ENCODE measurements at places on chromosomes 7 and 10. TPM values are rescaled to one million over a fixed set of nuclear protein-coding genes. Genes with fewer than 3 reads are reported as not detected.

- no peak for DNase-seq
- no peak overlapping the region for H3K4me3 ChIP-seq
- H3K36me3 ChIP-seq: no peaks in the 10 kb centered on the region
- H3K27me3 ChIP-seq: no peaks in the 10 kb centered on the region
Observed at GRCh38 chr7:569996-570800, 50.6 kb upstream of the PDGFA start.

GRCh38 chr7:15236952-15237351, 324.9 kb downstream of the AGMO start:
- H3K36me3 ChIP-seq: no peaks in the 10 kb centered on the region
- no peak for DNase-seq
- no peaks in the 10 kb centered on the region for H3K27me3 ChIP-seq
- no peak overlapping the region for H3K27ac ChIP-seq
- no peak overlapping the region for H3K4me3 ChIP-seq
- no peaks in the 10 kb centered on the region for H3K4me1 ChIP-seq

DNA sequence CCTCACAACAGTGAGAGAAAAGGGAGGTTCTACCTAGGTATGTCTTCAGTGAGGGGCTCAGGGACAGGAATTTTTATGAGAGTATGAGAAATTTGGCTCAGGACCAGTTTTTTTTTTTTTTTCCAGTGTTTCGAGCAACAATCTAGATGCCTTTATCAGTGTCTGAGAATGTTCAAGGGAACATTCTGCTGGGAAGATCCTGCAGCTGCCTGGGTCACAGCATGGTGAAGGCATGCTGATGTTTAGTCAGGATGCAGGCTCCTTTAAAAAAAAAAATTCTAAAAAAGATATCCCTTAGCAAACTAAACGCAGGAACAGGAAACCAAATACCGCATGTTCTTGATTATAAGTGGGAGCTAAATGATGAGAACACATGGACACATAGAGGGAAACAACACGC, 31.0 kb downstream of the SBDS start:
- H3K4me1 ChIP-seq: no peaks in the 10 kb centered on the region
- peak overlapping the region; percentile 34 for H3K27ac ChIP-seq
- H3K27me3 ChIP-seq: no peaks in the 10 kb centered on the region
- no peaks in the 10 kb centered on the region for H3K36me3 ChIP-seq

DNA sequence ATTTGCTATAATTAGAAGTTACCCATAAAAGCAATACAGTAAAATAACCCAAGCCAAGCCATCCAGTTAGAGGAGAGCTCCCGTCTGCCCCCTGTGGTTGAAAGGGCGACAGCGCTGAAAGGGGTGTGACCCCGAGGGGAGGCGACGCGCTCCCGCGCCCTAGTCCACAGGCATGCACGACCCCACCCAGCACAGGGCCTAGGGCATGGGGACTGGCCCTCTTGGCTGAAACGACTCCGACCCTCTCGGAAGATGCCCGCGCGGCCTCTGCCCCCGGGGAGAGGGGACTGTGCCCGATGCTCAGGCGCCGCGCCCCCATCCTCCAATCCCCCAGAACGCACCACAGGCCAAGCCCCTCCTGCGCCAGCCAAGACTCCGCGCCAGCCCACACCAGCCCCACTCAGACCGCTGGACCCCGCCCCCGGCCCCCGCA, 64.0 kb downstream of the CSGALNACT2 start:
- peaks cover 6% of the 10 kb centered on the region for H3K4me1 ChIP-seq
- H3K4me3 ChIP-seq: peak overlapping the region; percentile 18
- H3K27ac ChIP-seq: no peak overlapping the region
- peak; percentile 61 for DNase-seq
- H3K36me3 ChIP-seq: no peaks in the 10 kb centered on the region
- no peaks in the 10 kb centered on the region for H3K27me3 ChIP-seq

DNA sequence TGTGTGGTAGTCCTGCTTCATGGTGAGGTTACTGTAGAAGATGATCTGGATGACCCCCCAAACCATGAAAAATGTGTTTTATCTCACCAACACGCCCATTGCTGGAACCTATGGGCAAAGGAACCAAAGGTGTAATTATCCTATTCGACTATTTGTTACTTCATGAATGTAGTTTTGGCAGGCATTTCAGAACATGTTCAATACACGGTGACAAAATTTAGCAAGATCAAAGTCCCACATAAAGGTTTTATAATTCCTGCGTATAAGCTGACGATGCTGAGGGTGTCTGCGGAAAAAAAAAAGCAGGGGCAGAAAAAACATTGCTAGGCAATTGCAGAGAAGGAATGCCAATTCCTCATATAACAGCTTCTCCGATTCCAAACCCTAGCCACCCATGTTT, 13.3 kb downstream of the RAPGEF5 start:
- H3K4me1 ChIP-seq: peaks cover 22% of the 10 kb centered on the region
- H3K4me3 ChIP-seq: no peak overlapping the region
- H3K27me3 ChIP-seq: no peaks in the 10 kb centered on the region
- no peaks in the 10 kb centered on the region for H3K36me3 ChIP-seq
- H3K27ac ChIP-seq: no peak overlapping the region

GRCh38 chr10:6033954-6034353, 28.2 kb downstream of the IL2RA start:
- no peaks in the 10 kb centered on the region for H3K4me1 ChIP-seq
- H3K27me3 ChIP-seq: no peaks in the 10 kb centered on the region
- no peak overlapping the region for H3K4me3 ChIP-seq
- DNase-seq: no peak
- no peaks in the 10 kb centered on the region for H3K36me3 ChIP-seq

DNA sequence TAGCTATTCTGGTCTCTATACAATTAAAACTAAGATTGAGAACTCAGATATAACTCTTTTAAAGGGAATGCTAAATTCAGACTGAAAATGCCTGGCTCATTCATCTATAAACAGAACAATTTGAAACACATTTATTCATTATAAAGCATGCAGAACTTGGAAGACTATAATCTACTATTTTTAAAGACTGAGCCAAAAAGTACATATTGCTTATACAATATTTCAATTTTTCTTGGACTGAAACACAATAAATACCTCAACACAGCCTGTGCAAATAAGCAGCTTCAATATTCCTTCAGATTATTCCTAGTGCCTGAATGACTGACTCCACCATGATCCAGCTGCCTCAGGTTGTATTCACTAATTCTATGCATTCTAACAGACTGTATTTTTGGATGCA, 15.5 kb upstream of the PHYH start:
- H3K4me3 ChIP-seq: no peak overlapping the region
- no peaks in the 10 kb centered on the region for H3K36me3 ChIP-seq
- H3K4me1 ChIP-seq: no peaks in the 10 kb centered on the region
- H3K27ac ChIP-seq: no peak overlapping the region

DNA sequence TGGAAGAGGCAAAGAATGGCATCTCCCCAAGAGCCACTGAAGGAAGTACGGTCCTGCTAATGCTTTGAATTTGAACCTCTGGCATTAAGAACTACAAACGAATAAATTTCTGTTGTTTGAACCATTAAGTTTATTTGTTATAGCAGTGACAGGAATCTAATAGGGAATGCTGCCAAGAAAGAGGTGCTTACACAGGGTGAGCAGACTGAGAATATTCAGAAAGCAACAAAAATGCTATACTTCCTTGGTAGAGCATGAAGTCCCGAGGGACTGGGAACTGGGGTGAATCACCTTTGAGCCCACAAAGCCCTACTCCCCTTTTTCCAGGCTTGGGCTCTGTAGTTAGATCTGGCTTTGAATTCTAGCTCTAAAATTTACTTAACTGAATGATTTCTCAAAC, 45.0 kb downstream of the PANK1 start:
- H3K4me1 ChIP-seq: no peaks in the 10 kb centered on the region
- DNase-seq: no peak
- H3K27me3 ChIP-seq: no peaks in the 10 kb centered on the region
- H3K36me3 ChIP-seq: no peaks in the 10 kb centered on the region
- H3K4me3 ChIP-seq: no peak overlapping the region

DNA sequence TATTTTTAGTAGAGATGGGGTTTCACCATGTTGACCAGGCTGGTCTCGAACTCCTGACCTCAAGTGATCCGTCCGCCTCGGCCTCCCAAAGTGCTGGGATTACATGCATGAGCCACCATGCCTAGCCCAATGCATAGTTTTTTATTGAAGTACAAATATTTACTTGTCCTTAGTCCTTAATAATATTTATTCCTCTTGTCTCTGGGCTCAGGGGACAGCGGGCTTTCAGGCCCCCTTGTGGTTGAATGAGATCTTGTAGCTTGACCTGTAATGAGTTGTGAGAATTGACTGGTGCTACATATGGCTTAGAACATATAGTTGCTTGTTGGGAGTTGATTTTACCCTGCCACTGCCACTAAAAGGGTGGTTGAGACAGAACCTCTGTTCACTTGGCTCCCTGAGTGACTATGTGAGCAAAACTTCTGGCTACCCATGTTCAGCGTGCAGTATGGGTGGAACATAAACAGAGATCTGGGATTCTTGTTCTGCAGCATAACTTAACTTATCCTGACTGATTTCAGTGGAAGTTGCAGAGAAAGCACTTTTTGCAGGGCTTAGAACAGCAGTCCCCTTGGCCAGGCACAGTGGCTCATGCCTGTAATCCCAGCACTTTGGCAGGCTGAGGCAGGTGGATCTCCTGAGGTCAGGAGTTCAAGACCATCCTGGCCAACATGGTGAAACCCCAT, 14.9 kb downstream of the CCL26 start:
- H3K4me3 ChIP-seq: no peak overlapping the region
- no peaks in the 10 kb centered on the region for H3K36me3 ChIP-seq
- H3K4me1 ChIP-seq: no peaks in the 10 kb centered on the region
- DNase-seq: peak; percentile 44
- no peaks in the 10 kb centered on the region for H3K27me3 ChIP-seq

DNA sequence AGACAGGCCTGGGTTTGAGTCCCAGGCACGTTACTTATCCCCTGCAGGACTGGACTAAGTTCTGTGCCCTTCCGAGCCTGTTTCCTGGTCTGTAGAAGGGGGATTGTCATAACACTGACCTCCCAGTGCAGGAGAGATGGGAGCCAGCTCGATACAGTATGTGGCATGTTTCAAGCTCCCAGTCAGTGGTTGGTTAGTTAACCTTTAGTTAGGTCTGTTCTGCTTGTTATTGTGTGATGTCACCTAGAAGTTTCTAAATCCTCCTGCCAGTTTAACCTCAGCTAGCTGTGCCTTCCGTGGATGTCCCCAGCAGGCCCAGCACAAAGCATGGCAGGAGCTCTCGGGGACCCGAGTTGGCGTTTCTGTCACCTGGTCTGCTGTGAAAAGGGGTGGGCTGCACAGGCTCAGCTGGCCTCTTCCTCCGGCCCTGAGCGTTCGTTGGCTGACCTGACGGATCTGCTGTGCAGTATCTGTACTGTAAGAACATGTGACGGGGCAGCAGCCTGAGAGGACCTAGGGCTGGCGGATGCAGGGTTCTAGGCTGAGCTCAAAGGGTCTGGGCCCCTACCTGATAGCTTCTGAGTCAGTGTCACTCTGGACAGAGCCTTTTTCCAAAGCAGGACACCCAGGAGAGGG, 53.0 kb downstream of the SPOCK2 start:
- peaks cover 19% of the 10 kb centered on the region for H3K4me1 ChIP-seq
- no peak overlapping the region for H3K4me3 ChIP-seq
- H3K36me3 ChIP-seq: no peaks in the 10 kb centered on the region
- no peak for DNase-seq
- H3K27ac ChIP-seq: no peak overlapping the region
- no peaks in the 10 kb centered on the region for H3K27me3 ChIP-seq

Gene ZNF511
- 36.9 TPM for total RNA-seq

Gene CRHR2
- total RNA-seq: not detected

Gene AQP1
- 124 TPM for total RNA-seq

Gene MYO1G
- total RNA-seq: 0.03 TPM

Gene PLEKHS1
- total RNA-seq: 0.23 TPM

Gene VAX1
- not detected for total RNA-seq
